ENCODE measurements at places on chromosomes 12 and 14.

DNA sequence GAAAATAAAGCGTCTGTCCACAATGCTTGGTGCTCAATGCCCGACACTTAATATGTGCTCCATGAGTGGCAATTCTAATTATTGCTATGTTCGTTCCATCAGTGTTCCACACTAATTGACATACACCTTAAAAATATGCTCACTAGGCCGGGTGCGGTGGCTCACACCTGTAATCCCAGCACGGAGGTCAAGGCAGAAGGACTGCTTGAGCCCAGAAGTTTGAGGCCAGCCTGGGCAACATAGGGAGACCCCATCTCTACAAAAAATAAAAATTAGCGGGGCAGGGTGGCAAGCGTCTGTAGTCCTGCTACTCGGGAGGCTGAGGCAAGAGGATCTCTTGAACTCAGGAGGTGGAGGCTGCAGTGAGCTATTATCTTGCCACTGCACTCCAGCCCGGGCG is 635 bp upstream of the HECTD4 start:
- DNase-seq = no peak

- DNase-seq = no peak
Observed at GRCh38 chr12:34033628-34034296, 11.5 kb downstream of the ALG10 start.

DNA sequence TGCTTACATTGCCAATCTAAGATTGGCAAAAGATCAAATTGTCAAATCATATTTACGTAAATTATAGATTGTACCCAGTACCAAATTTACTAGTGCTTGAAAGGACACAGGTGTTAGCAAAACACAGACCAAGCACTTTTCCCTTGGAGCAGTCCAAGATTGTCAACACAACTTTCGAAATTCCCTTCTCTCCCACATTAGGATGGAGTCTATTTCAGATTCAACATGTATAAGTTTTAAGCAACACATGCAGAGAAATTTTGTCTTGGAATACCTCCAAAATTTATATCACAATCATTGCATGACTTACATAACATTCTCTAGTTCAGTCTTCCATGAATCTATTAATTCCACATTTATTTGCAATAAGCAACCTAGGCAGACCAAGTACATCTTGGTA is 74.9 kb upstream of the SLCO1C1 start:
- no peak for DNase-seq

DNA sequence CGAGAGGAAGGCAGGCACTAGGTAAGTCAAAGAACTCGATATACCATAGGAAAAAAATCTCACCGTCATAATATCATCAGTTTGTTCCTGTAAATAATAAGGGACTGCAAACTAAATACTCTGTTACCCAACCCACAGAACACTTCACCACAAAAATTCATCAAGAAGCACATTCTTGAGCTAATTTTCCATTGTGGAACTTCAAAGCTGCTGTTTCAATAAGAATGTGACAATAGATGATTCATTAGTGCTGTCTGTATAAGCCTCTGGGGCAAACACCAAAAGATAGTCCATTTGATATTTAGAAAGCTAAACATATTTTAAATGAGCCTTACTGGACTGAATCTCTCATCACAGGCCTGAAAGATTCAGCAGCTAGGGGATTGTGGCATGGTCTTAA is 219.4 kb downstream of the KSR2 start:
- DNase-seq = no peak

DNA sequence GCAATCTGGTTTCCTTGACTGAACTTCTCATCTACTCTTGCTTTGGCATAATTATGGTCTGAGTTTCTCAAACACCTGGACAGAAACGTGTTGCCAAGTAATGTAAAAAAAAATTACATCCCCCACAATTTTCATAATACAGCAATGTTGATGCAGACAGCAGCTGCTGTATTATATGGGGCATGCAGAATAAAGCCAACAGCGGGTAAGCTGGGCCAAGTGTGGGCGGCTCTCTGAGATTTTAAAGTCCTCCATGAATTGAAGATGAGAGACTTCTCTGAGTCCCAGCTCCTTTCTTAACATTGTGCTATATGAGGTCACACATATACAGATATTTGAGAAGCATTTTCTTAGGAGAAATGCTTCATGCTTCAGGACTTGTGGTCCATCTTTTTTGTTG is 881.2 kb downstream of the GALC start:
- DNase-seq = no peak

GRCh38 chr12:22682663-22683062 is 57.7 kb downstream of the ETNK1 start:
- DNase-seq = no peak

GRCh38 chr12:12097891-12098690 is 27.4 kb downstream of the BCL2L14 start:
- no peak for DNase-seq

GRCh38 chr12:70635755-70636154 is 1.5 kb downstream of the PTPRB start:
- no peak for DNase-seq

- no peak for DNase-seq
Observed at GRCh38 chr12:16329594-16329993, 17.9 kb upstream of the MGST1 start.

- DNase-seq = no peak
Observed at GRCh38 chr12:26629864-26630263, 203.1 kb downstream of the ITPR2 start.

GRCh38 chr12:9751204-9752144 is 9.2 kb downstream of the CD69 start:
- DNase-seq = no peak

DNA sequence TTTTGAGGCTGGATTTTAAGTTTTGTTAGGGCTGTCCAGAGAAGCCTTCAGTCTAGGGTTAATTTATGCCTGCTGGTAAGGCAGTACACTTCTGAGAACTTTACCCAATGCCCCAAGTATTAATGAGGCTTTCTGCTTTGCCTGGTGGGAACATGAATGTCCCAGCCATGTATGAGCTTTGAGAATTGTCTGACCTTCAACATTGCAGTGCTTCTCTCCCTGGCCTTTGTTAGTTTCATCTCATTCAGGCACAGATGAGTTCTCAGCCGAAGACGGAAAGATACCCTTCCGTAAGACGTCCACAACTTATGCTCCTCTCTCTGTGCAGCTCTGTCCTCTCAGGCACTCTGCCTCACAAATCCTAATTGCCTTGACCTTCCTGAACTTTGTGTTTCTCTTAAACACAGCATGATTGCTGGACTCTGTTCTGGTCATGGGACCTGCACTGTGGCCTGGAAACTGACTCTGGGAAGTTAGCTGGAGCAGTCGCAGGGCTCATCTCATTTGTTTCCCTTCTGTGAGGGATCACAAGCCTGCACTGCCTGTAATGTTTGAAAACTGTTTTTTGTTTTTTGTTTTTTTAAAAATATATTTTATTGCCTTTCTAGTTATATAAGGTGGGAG is 15.7 kb downstream of the CHPT1 start:
- no peak for DNase-seq

GRCh38 chr12:124392667-124393413 is 97.9 kb downstream of the RFLNA start:
- DNase-seq = no peak

GRCh38 chr14:58634406-58635090 is 3.2 kb upstream of the DACT1 start:
- DNase-seq = no peak

DNA sequence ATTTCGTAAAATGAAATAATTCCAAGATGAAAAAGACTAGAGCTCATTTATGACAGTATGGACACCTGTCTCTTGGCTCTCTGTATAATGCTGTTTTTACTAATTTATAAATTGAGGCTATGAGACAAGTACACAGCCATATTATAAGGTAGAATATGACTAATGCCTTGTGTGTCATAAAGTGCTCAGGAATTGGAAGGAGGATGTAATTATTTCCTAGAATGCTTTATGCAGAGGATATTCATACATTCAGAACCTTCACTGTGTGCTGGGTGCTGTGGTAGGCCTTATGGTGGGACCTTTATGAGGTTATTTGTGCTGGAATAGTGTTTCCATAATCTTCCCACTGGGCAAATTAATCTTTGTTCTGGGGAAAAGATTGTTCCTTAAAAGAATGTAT is 13.3 kb downstream of the PCNX1 start:
- DNase-seq = no peak

DNA sequence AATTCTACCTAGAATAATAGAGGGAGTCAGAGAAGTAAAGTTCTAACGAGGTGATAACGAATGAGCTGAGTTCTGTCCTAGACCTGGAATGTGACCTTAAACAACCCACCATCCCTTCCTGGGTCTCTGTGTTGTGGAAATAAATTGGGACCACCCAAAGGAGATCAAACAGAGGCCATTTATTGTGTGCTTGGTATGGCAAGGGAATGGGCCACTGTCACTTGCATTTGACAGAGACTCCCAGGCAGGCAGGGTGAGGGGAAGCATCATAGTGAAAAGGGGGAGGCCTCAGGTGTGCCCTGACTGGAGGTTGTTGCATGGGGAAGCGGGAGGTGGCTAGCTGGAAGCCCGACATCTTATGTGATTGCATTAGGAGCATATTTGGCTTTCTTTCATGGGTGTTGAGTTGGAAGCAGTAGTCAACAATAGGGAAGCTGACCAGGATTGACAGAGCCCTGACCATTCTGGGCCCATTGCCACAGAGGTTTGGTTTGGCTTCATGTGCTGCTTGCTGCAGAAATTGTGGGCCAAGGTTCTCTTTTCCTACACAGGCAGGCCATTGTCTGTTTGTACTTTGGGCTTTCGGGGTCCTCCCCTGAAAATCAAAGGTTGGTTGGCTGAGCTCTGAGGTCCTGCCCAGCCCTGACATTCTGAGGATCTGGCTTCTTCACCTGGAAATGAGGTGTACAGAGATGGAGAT is 17.6 kb upstream of the FAM181A start:
- no peak for DNase-seq

DNA sequence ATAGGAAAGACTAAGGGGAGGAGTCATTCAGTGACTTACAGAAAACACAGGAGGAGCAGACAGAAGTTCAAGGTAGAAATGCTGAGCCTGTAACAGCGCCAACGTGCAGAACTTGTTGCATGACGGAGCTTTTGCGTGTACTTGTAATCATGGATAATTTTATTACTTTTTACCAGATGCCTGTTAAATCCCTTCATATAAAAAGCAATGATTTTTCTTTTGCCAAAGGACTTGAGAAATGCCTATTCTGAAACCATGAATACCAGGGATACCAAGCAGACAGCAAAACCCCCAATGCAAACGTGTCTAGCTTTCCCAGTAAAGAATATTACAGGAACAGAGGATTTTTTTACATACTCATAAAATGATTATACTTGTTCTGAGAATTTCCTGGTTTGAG is 163.6 kb upstream of the GSC start:
- DNase-seq = no peak

DNA sequence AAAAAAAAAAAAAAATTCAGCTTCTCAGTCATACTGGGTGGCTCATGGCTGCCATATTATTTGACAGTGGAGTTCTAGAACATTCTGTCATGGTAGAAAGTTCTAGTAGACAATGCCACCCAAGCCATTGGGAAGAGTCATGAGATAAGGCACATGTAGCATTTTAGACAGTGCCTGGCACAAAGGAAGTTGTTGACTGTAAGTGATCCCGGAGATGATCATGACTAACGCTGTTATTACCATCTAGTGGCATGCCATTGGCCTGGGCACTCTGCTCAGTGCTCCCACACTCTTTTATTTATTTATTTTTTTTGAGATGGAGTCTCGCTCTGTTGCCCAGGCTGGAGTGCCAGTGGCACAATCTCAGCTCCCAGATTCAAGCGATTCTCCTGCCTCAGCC is 80.4 kb downstream of the FOXN4 start:
- no peak for DNase-seq

- no peak for DNase-seq
Observed at GRCh38 chr12:93790472-93791152, 113.4 kb downstream of the CRADD start.

- no peak for DNase-seq
Observed at GRCh38 chr14:53932966-53933365, 23.7 kb downstream of the BMP4 start.

GRCh38 chr12:62684570-62685295 is 218.1 kb downstream of the MON2 start:
- DNase-seq = no peak

DNA sequence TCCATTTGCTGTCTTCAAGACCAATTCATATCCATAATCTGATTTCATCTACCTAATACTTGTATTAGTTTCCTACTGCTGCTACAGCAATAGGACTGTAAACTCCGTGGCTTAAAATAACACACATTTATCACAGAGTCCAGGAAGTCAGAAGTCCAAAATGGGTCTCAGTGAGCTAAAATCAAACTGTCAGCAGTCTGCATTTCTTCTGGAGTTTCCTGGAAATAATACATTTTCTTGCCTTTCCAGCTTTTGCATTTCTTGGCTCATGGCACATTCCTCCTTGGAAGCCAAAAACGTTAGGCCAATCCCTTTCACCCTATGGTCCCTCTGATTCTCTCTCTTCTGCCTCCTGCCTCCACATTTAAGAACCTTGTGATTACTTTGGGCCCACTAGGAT is 239.8 kb downstream of the PRKD1 start:
- DNase-seq = no peak

DNA sequence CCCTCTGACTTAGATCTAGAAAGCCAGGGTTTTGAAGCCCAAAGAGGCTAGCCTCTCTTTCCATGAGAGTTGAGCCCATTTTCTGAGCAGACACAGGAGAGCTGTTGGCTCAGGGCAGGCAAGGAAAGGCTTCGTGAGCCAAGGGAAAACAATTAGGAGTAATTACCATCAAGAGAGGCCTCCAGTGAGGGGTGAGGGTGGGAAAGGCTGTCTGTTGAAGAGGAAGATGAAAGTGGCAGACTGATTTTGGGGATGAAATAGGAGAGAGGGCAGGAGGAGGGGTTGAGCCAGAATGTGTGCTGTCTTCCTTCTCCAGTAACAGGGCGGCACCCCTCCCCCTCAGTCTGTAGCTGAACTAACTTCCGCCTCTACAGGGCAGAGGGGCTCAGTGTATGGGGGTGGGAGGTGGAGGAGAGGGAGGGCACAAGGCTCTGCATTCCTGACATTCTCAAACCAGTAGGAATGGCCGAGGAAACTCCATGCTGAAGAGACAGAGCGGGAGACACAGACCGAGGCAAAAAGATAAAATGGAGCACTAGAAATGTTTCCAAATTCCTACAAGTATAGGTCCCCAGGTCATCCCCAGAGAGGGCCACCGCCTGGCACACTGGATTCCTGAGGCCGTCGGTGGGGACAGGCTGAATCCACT is 33.1 kb upstream of the COL2A1 start:
- DNase-seq = no peak

GRCh38 chr12:53974084-53975063 is at the start of gene HOTAIR:
Gene HOTAIR, minus strand, starts transcription at chr12:53974954.
- DNase-seq = no peak

DNA sequence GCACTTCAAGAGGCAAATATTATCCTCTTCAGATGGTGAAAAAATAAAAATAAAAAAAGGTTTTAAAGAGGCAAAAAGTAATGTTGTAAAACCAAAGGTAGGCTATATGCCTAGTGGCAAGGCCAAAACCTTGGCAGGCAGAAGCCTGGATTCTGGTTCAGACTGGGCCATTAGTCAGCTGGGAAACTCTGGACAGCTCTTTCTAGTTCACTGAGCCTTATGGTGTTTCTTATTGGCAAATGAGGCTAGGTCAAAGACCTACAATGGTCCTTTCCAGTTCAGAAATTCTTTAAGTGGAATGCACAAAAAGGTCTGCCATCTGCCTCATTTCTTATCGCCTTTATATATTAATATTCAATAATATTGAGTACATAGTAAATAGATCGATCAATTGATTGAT is 44.6 kb downstream of the PTPRB start:
- DNase-seq = no peak
